Nephron progenitor cell (in vitro differentiated cells): ENCODE measurements at places on chromosomes 7 and 10.

DNA sequence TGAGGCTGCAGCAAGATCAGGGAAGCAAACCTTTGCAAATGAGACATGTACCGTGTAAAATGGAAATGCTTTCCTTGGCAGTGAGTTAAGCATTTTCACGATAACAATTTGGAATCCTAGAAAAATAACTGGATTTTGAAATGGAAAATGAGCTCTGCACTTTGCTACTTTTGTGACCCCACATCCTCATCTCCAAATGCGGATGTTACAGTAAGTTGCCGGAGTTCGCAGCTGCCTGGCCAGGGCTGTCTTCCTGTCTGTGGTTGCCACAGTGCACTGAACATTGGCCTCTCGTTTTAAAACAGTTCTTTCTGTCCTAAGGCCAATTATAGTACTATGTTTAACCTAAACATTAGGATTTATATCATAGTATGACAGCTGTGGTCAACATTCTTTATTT lies 136.2 kb upstream of the FZD8 start:
- DNase-seq, result no peak

GRCh38 chr10:95480102-95480900 lies 80.9 kb downstream of the SORBS1 start:
- DNase-seq, result no peak

GRCh38 chr7:35430547-35431153 lies 176.8 kb upstream of the TBX20 start:
- no peak for DNase-seq

DNA sequence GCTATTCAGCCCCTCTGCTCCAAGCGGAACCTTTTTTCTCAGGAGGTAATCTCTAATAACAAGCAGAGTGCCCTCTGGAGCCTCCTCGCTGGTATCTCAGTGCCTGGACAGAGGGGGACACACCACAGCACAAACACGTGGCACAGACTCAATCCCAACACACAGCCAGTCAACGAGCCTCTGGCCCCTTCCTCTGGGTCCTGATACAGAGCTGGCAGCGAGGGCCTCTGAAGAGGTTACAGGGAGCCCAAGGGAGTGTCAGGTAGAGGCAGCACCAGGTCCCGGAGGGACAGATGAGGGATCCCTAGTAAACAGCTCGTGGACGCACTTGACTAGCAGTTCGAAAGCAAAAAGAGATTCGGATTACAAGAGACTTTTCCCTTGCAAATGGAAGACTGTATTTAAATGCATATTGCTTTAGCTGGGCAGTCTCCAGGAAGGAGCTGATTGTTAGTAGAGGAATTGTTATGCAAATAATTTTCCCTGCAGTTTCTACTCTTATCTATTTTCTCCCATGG lies 14.1 kb downstream of the CXCL12 start:
- DNase-seq, result no peak

- DNase-seq, result peak; percentile 93
Measured at GRCh38 chr10:118595598-118596425, at the start of gene PRLHR. Gene PRLHR, minus strand, starts transcription at chr10:118595648. Its CDS starts 404 bp downstream, at chr10:118595244.

- DNase-seq, result no peak
Measured at GRCh38 chr7:112064627-112065385, 141.4 kb downstream of the DOCK4 start.

- DNase-seq, result no peak
Measured at GRCh38 chr10:7945469-7946187, 108.9 kb upstream of the GATA3 start.

- DNase-seq, result no peak
Measured at GRCh38 chr7:144908324-144908723, 72.5 kb upstream of the TPK1 start.

DNA sequence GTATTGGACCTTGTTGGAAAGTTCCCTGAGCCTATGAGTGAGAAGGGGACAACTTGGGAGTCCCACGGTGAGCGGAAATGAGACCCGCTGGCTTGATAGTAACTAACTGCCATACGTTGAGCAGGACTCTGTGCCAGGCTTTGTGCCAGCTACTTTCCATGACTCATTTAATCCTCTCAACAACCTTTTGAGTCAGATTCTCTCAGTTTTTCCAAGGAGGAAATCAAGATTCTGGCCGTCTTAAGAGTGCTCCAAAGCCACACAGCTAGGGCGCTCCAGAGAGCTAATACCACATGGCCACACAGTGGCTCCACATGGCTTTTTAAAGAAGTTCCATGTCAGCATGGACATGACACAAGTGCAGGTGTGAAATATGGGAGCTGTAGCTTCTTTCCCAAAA lies 55.7 kb downstream of the NOD1 start:
- no peak for DNase-seq

DNA sequence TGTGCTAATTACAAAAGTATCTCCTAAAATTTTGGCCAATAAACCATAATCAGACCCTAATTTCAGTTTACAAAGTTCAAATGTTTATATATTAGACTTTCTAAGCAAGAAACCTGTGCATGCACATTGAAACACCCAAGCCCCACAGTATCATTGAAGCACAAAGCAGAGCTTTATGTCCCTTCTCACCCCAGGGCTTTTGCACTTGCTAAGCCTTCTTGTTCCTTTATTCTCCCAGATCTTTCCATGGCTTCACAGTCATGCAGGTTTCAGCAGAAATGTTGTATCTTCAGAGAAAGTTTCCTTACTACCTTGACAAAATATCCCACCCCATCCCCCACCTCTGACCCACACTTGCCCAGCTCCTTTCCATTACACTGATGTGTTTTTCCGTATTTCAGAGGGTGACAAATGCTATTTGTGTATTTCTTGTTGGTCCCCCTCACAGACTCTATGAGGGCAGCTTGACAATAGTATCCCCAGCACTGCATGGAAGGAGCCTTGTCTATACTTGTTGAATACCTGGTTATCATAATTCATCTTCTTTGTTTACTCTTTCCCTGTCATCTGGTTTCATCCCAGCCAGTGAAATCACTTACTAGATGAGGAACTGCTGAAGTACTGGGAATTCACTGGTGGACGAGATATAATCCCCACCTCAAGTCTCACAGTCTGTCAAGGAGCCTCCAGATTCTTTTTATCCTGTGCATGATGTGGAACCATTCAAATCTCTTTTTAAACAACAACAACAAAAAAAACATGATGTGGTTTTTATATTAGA lies 24.0 kb upstream of the PCGF5 start:
- DNase-seq, result no peak

- DNase-seq, result no peak
Measured at GRCh38 chr7:13132314-13132713, 444.9 kb downstream of the ARL4A start.
